ENCODE measurements at places on chromosomes 1 and 21.

DNA sequence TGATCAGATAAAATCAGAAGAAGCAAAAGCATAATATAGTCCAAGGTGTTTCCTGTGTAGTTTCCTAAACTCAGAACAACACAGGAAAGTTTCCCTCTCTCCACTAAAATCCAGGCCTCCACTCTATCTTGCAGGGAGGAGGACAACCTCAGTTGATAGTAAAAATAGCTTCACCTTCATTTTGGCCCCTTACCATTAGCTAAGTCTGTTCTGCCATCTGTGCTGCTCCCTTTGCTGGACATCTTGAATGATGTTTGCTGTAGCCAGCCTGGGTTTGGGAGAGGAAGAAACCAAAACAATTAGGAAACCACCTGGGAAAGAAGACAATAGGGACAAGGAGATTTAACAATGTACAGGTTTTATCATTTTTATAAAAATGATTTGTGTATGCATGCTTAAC lies 18.6 kb downstream of the DCAF8 start:
- no peak for DNase-seq

DNA sequence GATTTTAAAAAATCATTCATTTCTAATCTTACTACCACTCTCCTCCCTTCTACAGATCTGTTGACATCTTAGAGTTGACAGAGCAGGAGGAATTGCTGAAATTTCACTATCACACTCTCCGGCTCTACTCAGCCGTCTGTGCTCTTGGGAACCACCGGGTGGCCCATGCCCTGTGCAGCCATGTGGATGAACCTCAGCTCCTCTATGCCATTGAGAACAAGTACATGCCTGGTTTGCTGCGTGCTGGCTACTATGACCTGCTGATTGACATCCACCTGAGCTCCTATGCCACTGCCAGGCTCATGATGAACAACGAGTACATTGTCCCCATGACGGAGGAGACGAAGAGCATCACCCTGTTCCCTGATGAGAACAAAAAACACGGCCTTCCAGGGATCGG lies 276.7 kb downstream of the ZP4 start:
- no peak for DNase-seq

GRCh38 chr1:91761295-91761721 lies 124.6 kb downstream of the TGFBR3 start:
- DNase-seq, result no peak

DNA sequence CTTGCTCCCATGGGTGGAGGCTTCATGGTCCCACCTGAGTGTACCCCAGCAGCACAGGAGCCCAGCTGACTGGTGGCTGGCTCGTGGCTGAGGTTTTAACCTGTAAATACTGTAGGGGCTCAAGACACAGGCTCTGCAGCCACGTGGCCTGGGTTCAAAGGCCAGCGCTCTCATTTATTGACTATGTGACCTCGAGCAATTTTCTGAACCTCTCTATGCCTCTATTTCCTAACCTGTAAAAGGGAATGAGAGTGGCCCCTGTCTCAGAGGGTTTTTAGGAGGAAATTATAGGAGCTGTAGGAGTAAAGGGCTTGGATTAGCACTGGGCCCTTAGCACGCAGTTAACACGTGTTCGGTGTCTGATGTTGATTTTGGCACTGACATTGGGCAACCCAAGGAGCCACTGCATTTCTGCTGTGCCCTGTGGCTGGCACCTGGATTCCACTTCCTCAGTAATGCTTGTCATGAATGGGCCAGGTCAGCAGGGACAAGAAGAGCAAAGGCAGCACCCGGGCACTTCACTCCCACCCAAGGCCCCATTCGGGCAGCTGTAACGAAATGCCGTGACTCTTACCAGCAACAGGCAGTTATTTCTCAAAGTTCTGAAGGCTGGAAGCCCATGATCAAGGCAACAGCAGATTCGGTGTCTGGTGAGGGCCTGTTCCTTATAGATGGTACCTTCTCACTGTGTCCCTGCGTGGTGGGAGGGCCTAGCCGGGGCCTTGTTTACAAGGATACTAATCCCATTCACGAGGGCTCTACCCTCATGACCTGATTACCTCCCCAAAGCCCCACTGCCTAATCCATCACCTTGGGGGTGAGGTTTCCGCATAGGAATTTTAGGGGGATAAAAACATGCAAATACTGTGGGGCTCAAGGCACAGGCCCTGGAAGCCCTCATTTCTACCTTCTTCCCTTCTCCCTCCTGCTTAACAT lies 25.2 kb downstream of the ARHGEF10L start:
- peak; percentile 53 for DNase-seq

DNA sequence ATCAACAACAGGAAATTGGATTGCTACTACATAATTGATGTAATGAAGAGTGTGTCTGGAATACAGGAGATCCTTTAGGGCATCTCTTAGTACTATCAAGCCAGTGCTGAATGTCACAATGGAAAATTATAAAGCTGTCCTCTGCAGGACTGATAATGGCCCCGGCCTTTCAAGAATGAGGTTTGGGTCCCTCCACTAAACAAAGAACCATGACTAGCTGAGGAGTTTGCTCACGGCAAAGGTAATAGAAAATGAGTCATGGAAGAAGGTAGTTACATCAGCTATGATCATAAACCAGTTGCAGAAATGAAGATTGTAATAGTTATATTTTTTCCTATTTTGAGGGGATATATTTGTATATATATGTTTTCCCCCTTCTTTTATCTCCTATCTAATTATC lies 145.8 kb downstream of the KCNJ6 start:
- DNase-seq, result no peak
